Keratinocyte (primary cell): ENCODE measurements at places on chromosomes 16 and 17. TPM values are rescaled to one million over a fixed set of nuclear protein-coding genes. Genes with fewer than 3 reads are reported as not detected.

The OR3A3 gene
- polyA plus RNA-seq, result 0.08 TPM in 1 of 3 replicates, not detected in the others

The PRSS8 gene
- polyA plus RNA-seq, result 31.2 to 65.3 TPM (median 46.4 TPM) in 3 replicates

The RDM1 gene
- polyA plus RNA-seq, result 0.40 to 1.1 TPM (median 0.87 TPM) in 3 replicates

The TNP2 gene
- not detected in 3 replicates for polyA plus RNA-seq

The GPR142 gene
- not detected in 3 replicates for polyA plus RNA-seq

The LRRC59 gene
- 90.4 to 162 TPM (median 152 TPM) in 3 replicates for polyA plus RNA-seq

The BCL6B gene
- not detected in 3 replicates for polyA plus RNA-seq

The SULT1A2 gene
- 0.10 TPM in 1 of 3 replicates, not detected in the others for polyA plus RNA-seq

The C1QTNF1 gene
- 6.6 to 17.2 TPM (median 14.3 TPM) in 3 replicates for polyA plus RNA-seq

The SOX15 gene
- 85.7 to 111 TPM (median 86.2 TPM) in 3 replicates for polyA plus RNA-seq

The SDR42E1 gene
- polyA plus RNA-seq, result 18.8 to 28.4 TPM (median 20.3 TPM) in 3 replicates

The PPM1E gene
- polyA plus RNA-seq, result 0.01 TPM in 2 of 3 replicates, not detected in the other

The RETREG3 gene
- polyA plus RNA-seq, result 25.2 to 49.5 TPM (median 32.5 TPM) in 3 replicates

The MYADML2 gene
- polyA plus RNA-seq, result not detected in 3 replicates

The WFIKKN2 gene
- polyA plus RNA-seq, result not detected in 3 replicates

The TMED6 gene
- polyA plus RNA-seq, result 0.09 to 0.22 TPM in 2 of 3 replicates, not detected in the other

The CD300H gene
- not detected in 3 replicates for polyA plus RNA-seq

The GP2 gene
- not detected in 3 replicates for polyA plus RNA-seq

The PPP1R9B gene
- polyA plus RNA-seq, result 15.2 to 18.2 TPM (median 16.1 TPM) in 3 replicates

The CCL17 gene
- not detected in 3 replicates for polyA plus RNA-seq

The IGSF6 gene
- not detected in 3 replicates for polyA plus RNA-seq

The IGF2BP1 gene
- under 0.01 TPM in 1 of 3 replicates, not detected in the others for polyA plus RNA-seq

The CSH2 gene
- polyA plus RNA-seq, result not detected in 3 replicates

The SMIM36 gene
- polyA plus RNA-seq, result not detected in 3 replicates

The NPIPA7 gene
- polyA plus RNA-seq, result 20.3 to 22.5 TPM (median 20.5 TPM) in 3 replicates

The GUCY2D gene
- polyA plus RNA-seq, result 0.25 to 0.42 TPM in 2 of 3 replicates, not detected in the other

The TNFSF13 gene
- 2.4 to 5.7 TPM (median 3.9 TPM) in 3 replicates for polyA plus RNA-seq

The ZNF652 gene
- polyA plus RNA-seq, result 5.1 to 8.9 TPM (median 8.5 TPM) in 3 replicates

The PTX4 gene
- polyA plus RNA-seq, result not detected in 3 replicates

The SCN4A gene
- polyA plus RNA-seq, result not detected in 3 replicates

The PRSS36 gene
- polyA plus RNA-seq, result 0.08 to 0.95 TPM (median 0.43 TPM) in 3 replicates

The BRCA1 gene
- polyA plus RNA-seq, result 11.1 to 17.2 TPM (median 15.8 TPM) in 3 replicates

The BCAR1 gene
- 17.8 to 31.2 TPM (median 23.0 TPM) in 3 replicates for polyA plus RNA-seq

The CA10 gene
- polyA plus RNA-seq, result 0.80 to 2.9 TPM (median 2.2 TPM) in 3 replicates

The SLC13A2 gene
- not detected in 3 replicates for polyA plus RNA-seq

The OTOA gene
- polyA plus RNA-seq, result 0.04 TPM in 1 of 3 replicates, not detected in the others

The KRTAP2-3 gene
- polyA plus RNA-seq, result 8.4 to 21.3 TPM (median 9.0 TPM) in 3 replicates

The GNG13 gene
- not detected in 3 replicates for polyA plus RNA-seq

The KRTAP1-5 gene
- polyA plus RNA-seq, result 0.05 to 0.23 TPM (median 0.08 TPM) in 3 replicates

The ENKD1 gene
- polyA plus RNA-seq, result 4.3 to 4.6 TPM (median 4.4 TPM) in 3 replicates

The ABCC1 gene
- polyA plus RNA-seq, result 19.4 to 30.4 TPM (median 21.6 TPM) in 3 replicates

The SLC6A4 gene
- polyA plus RNA-seq, result 0.01 TPM in 1 of 3 replicates, not detected in the others

The ZG16B gene
- polyA plus RNA-seq, result 1.7 to 2.6 TPM (median 2.1 TPM) in 3 replicates

The CSF3 gene
- polyA plus RNA-seq, result 0.19 to 0.84 TPM (median 0.76 TPM) in 3 replicates

The GLG1 gene
- polyA plus RNA-seq, result 41.5 to 79.7 TPM (median 63.6 TPM) in 3 replicates

The TAT gene
- 0.14 TPM in 1 of 3 replicates, not detected in the others for polyA plus RNA-seq

The CHST5 gene
- polyA plus RNA-seq, result 0.08 to 0.19 TPM (median 0.12 TPM) in 3 replicates

The LRRC36 gene
- not detected in 3 replicates for polyA plus RNA-seq

The TP53TG3D gene
- polyA plus RNA-seq, result 0.13 to 0.29 TPM (median 0.22 TPM) in 3 replicates

The SHBG gene
- 0.14 to 0.44 TPM (median 0.23 TPM) in 3 replicates for polyA plus RNA-seq

The HP gene
- 0.43 TPM in 1 of 3 replicates, not detected in the others for polyA plus RNA-seq

The ADAD2 gene
- not detected in 3 replicates for polyA plus RNA-seq

The OR1E2 gene
- polyA plus RNA-seq, result not detected in 3 replicates
